ENCODE measurements at places on chromosomes 2 and 18.

GRCh38 chr2:7377916-7378569, 460.8 kb downstream of the RNF144A start:
- no peak for DNase-seq

DNA sequence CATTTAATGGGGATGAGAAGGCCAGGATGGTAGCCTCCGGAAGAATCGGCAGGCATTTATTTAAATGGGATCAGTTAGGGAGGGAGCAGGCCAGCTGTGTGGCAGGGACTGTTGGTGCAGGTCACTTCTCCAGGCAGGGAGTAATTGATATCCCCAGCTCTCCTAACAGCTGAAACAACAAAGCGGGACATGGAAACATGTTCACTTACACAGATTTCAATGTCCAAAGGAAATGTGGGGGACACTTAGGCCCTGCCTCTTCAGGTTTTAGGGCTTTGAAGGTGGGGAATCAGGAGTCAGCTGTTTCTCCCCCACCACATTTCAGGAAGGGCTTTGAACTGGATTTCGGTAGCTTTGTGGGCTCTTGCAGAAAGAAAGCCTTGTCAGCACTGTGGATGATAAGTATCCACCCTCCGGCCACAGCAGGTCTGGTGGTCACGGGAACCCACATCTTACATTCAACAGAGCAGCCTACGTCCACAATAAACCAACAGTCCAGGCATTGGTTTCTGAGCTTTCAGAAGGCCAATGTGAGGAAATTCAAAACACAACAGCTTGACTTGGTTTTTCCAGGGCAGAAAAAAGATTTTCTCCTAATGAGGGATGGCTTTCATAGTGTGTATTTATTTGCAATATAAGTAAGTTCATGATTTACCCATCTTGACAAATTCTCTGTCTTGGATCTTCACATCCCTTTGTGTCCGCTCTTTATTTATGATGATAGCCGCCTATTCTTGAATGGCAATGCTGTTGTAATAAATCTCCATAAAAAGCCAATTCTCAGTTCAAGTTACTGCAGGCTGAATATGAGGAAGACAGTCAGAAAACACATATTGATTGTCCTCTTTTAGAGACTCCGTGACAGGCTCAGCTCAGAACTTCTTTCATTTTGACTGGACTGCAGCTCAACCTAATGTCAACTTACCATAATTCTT, 96.6 kb upstream of the NRP2 start:
- DNase-seq, result no peak

DNA sequence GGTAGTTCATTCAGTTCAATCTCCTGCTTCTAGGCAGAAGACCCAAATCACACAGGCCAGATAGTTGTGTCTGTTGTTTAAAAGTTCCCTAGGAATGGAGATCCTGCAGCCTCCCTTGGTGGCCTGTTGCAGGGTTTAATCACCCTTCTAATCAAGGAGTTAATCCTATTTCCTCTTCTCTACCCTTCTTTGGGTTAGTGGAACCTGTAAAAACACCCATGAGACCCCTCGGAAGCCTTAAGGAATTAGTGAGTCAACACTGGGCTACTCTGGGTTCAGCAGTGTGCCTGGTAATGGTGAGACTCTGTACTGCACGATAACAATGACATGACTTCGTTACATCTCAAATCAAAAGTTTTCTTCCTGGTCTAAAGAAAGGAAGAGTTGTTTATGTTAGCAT, 217.6 kb upstream of the NRP2 start:
- no peak for DNase-seq

- DNase-seq, result no peak
Observed at GRCh38 chr18:65091744-65092329, 659.0 kb upstream of the CDH7 start.

- no peak for DNase-seq
Observed at GRCh38 chr2:167706800-167707199, 540.6 kb downstream of the STK39 start.

DNA sequence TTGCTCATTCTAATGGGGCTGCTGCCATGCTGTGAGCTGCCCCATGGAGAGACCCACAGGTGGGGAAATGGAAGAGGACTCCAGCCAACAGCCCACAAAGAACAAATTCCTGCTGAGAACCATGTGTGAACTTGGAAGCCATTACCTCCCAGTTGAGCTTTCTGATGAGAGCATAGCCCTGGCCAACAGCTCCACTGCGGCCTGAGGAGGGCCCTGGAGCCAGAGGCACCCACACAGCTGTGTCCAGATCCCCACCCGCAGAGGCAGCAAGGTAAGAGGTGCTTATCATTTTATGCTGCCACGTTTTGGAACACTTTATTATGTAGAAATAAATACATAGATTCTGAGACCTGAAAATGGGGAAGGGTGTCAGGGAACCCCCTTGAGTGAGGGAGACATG, 44.2 kb upstream of the OTOS start:
- DNase-seq, result no peak

GRCh38 chr2:121096611-121097010, 188.4 kb downstream of the TFCP2L1 start:
- DNase-seq, result no peak

- DNase-seq, result no peak
Observed at GRCh38 chr18:26133652-26134051, at the start of gene PSMA8. Gene PSMA8, plus strand, starts transcription at chr18:26133869. Its CDS starts 97 bp downstream, at chr18:26133966.

- no peak for DNase-seq
Observed at GRCh38 chr2:186181625-186182024, 304.4 kb upstream of the ZC3H15 start.

- no peak for DNase-seq
Observed at GRCh38 chr2:239253701-239254436, 147.0 kb downstream of the HDAC4 start.

DNA sequence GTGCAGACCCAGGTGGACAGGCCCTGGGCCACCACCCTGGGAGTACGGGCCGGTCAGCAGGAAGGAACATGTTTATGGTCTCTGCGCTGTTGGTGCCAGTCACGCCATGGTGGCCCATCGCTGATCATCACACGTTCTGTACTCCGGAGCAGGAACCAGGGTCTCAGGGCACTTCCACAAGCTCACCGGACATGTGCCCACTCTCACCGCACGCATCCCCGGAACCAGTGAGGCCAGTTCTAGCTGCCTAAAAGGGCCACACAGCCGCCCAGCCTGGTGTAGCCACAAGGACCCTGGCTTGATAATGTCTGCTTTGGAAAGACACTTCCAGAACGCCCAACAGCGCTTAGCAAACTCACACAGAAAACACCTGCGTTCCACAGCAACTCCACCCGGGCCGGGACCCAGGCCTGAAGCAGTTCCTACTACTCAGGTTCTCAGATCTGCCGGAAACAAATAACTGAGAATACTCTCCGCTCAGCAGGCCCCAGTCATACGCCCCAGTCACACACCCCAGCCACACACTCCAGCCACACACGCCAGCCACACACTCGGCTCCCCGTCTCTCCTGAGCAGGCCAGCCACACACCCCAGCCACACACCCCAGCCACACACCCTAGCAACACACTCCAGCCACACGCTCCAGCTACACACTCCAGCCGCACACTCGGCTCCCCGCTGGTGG, 123.3 kb downstream of the HDAC4 start:
- no peak for DNase-seq

DNA sequence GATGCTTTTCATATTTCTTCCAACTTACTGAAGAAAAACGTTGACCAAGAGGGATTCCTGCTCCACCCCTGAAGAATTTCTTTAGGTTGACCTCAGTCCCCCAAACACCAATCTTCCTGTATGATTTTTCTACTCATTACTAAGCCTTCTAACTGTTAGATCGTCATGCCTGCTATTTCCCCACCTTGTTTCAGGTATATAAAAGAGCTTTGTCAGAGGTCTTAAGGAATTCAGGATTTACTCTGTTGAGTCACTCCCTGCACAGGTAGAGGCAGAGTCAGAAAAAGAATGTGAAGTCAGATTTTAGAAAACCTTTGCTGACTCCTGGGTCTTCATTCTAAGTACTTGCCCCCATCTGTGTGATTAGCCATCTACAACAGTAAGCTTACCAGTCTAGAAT, 83.8 kb upstream of the NOSTRIN start:
- DNase-seq, result no peak

- DNase-seq, result peak; percentile 80
Observed at GRCh38 chr18:62526098-62527025, 3.5 kb downstream of the ZCCHC2 start.

DNA sequence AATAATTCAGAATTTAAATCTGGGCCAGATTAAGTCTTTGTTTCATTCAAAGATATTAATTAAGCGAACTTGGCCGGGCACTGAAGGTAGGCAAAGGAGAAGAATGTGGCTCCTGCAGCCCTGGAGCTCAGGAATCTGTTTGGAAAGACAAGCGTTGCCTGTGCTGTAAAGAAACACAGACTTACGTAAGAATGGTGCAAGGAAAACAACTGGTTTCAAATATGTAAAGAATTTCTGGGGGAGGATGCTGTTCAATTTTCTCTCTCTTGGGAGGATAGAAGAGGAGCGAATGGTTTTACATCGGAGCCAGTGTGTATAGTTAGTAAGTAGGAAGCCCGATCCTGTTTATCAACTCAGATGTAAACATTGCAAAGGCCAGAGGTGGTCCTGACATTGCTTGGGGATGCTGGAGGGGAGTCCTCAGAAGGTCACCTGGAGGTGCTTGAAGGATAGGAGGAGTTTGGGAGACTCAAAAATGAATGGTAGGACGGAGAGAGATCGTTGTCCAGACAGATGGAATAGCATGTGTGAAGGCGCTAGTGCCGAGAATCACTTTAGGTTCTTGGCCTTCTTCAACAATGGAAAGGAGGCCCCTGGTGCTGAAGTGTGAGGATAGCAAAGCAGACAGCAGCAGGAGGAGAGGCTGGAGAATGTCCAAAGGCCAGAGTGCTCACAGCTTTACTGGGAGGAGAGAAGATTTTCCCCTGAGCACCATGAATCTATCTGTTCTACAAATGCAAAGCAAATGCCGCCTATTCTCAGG, 456.1 kb downstream of the LPIN1 start:
- DNase-seq, result no peak

GRCh38 chr2:230706966-230707365, 5.7 kb upstream of the CAB39 start:
- no peak for DNase-seq

GRCh38 chr18:48833701-48834412, 116.9 kb downstream of the SMAD7 start:
- DNase-seq, result no peak

DNA sequence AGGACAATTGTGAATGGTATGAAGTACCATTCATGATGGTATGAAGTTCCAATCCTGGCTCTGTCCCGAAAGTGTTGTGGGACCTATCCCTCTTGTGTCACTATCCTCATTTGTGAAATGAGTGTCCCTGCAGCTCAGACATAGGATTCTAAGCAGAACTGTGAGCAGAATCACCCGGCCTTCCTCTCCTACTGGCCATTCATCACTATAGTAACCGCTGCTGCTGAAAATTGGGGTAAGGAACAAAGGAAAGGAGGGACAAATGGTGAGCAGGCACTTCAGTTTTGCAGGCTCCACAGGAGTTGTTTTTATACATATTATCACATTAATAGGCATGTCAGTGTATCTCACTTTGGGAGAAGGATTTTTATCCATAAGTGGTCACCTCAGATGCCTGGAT, 27.4 kb downstream of the SMYD1 start:
- no peak for DNase-seq

DNA sequence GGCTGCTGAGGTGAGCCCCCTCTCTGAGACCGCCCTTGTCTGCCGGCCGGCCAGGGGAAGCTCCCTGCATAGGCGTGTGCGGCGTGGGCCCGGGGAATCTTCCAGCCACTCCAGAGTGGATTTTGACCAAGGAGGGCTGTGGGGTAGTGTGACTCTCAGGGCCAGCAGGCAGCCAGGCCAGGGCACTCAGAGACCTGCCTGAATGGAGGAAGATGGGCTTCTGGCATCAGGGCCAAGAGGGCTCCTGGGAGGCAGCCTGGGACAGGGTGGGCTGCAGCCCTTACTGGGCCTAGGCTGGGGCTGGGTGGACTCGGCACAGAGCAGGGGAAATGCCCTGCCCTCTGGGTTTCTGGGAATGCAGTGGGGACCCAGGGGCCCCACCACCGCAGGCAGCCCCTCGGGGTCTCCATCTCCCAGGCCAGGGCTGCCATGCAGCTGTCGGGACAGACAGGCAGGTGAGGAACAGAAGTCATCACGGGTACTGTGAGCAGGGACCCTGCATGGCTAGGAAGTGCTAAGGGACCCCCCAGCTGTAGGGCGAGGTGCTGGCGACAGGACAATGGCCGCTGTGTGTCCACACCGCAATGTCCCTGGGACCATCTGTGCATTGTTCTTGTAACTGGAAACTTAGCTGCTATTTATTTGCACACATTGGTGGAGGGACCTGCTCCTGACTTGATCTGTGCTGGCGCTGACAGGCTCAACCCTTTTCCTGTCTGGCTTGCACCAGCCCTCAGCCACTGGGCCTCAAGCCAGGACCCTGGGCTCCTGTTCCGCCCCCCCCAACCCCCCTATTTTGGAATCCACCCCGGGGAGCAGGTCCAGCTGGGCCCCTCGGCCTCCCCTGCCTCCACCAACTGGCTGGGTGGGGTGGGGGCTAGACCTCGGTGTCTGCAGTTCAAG, 4.1 kb downstream of the PDCD1 start:
- DNase-seq, result no peak

GRCh38 chr2:73896362-73897239, 3.8 kb downstream of the ACTG2 start:
- no peak for DNase-seq

DNA sequence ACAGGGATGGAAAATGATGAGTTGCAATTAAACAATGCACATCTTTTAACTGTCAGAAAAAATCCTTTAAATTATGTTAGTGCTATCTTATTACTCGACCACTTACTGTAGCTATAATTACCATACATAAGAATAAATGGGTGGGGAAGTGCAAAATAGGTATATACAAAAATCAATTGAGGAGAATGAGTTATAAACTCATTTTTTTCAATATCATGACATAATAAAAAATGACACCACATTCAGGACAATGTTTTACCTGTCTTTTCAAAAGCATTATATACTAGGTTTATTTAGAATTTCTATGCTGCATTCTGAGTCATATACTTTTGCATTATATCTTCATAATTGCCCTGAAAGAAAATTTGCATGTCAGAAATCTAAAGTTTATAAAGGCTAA, 1533.6 kb downstream of the LRP1B start:
- DNase-seq, result no peak

- peak; percentile 100 for DNase-seq
Observed at GRCh38 chr18:9762526-9762925, 54.4 kb downstream of the RAB31 start.

DNA sequence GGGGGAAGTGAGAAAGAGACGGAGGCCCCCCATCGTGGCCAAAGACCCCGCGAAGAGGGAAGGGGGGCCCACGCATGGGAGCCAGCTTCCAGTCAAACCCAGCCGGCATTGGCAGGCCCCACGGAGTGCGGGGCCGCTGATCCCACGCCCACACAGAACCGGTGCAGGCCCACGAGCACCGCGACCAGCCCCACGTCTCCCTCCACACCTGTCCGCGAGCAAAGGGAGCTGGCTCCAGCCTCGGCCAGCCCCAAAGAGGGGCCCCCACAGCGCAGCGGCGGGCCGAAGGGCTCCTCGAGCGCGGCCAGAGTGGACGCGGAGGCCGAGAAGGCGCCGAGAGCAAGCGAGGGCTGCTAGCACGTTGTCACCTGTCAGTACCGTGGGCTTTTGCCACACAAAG, 125.0 kb upstream of the TWIST2 start:
- DNase-seq, result no peak

- no peak for DNase-seq
Observed at GRCh38 chr2:180846756-180847472, 133.5 kb upstream of the UBE2E3 start.

Data from GF-D8 (cell line).